Muscle of arm (tissue), 14 donors: ENCODE measurements at places on chromosomes 2 and 18.

DNA sequence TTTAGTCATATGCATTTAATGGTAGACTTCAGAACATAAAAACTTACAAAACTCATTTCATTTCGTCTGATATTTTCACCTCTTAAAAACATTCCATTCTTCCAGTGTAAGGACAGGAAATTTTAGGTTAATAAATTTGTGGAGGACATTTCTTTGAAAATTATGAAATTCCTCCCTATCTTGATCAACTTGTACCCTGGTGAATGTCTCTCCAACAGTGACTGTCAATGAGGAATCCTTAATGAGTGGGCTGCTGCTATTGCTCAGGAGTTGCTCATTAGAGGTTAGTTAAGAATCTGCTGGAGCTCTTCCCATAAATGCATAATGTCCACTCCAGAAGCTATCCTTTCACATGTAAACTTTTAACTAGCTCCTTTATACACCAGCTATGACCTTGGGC, 69.1 kb downstream of the LRP1B start:
- DNase-seq = no peak

DNA sequence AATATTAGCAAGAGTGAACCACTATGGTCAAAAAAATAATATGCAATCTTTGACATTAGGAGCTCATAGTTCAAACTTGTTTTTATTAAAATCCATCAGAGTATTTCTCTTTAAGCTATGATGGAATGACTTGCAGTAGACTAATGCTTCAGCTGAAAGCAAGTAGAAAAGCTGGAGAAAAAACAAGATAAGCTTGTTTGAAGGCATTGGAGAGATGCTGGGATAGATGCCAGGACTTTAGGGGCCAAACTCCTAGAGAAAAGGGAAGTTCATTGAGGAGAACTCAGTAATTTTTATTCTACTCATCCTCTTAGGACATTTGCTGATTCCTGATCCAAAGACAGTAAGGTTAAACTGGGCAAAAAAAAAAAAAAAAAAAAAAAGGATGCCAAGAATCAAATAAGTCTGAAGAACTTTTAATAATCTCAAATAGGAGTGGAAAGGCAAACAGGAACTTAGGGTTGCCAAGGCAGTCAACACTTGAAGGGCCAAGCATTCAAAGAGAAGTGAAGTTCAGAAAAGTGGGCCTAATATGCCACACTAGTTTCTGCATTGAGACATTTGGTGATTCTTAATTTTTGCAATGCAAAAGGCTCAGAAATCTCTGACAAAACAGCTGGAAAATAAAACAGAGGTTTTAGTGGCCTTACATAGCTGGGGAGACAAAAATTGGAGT, 19.7 kb upstream of the AFF3 start:
- no peak for DNase-seq

GRCh38 chr18:49322765-49323490, 137.5 kb downstream of the DYM start:
- DNase-seq = no peak

DNA sequence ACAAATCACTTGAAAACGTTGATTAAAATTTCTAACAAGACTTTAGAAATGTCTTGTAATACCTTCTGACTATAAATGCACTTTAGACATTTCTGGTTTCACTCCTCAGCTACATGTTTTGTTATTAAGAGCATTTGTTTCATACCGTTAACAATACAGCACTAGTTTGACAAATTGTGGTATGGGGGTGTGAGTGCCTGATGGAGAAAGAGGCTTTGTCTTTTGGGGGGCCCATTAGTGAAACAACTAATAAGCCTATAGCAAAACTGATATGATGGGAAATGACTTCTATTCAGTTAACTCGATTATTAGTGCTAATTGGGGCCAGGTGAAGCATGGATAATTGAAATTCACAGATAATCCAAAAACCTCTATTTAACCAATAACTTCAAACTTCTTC, 30.9 kb upstream of the ZNF516 start:
- DNase-seq = no peak

DNA sequence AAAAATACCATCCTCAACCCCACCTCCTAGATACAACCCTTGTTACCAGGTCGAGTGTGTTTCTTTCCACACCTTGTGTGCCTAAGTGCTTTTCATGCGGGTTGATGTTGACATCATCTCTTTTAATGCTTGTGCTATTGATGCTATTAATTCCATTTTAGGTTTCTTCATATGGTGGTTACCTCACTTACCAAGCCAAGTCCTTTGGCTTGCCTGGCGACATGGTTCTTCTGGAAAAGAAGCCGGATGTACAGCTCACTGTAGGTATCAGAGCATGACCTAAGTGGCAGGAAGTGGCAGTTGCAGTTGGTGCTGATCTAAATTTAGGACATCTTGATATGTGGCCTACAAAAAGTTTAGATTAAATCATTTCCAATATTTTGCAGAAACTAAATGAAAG, 149.9 kb upstream of the TTC39C start:
- no peak for DNase-seq

- DNase-seq = no peak
Observed at GRCh38 chr2:113940891-113941290, 51.0 kb downstream of the ACTR3 start.

DNA sequence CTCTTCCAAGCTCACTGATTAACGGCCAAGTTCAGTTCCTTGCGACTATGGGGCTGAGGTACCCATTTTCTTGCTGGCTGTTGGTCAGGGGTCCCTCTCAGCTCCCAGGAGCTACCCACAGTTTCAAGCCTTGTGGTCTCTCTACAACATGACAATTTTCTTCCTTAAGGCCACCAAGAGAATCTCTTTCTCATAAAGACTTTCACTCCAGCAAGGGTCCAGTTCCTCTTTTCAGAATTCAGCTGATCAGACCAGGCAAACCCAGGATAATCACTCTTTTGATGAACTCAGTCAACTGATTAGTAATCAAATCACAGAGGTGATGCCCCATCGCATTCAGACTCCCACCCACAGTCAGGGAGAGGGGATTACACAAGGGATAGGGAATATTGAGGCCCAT, 129.7 kb downstream of the IRS1 start:
- DNase-seq = no peak

DNA sequence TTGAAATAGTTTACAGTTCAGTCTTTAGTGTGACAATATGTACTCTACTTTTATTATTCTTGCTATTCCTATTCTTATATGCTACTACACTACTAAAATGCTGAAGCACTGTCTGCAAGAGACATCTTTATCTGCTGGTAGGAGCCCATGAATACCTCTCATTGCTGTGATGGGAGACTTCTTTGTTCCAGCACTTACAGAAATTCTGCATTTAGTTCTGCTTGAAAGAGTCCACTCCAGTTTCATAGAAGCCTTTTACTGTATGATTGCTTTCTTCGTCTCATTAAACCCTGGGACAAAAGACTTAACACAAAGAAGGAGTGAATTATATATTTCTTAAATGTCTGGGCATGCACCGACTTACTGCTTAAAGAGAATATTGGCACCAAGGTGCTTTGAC, 272.7 kb downstream of the CD226 start:
- no peak for DNase-seq

DNA sequence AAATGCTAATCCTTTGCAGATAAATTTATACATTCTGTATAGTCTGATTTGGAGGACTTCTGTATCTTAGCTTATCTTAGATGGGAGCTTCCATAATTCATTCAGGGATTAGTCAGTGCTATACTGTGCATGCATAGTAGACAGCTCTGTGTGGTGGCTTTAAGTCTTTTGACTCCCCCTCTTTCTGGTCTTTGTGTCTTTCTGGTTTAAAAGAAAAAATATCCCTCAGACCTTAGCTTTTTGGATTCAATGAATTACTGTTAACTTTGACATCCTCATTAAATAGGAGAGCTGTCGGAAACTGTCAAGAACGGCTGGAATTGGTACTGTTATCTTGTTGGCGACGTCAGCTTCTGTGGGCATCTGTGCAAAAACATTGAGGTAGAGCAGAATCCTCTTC, 130.4 kb downstream of the SPTBN1 start:
- no peak for DNase-seq
